ENCODE measurements at places on chromosomes 2 and 18.

DNA sequence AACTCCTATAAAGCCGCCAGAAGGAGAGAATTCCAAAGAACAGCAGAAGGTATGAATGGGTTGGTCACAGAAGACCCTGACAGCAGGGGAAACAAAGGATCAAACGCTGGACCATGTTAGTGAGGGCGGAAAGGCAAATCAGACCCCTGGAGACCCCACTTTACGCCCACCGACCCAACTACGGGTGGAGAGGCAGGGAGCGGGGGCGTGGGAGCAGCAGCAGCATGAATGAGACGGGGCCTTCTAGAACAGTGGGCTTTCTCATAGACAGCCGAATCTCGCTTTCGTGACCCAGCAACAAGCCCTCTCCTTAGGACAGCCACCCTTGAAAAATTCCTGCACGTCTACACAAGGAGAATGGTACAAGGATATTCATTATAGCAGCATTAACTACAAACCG lies 191.0 kb downstream of the HDAC4 start:
- DNase-seq, result no peak

DNA sequence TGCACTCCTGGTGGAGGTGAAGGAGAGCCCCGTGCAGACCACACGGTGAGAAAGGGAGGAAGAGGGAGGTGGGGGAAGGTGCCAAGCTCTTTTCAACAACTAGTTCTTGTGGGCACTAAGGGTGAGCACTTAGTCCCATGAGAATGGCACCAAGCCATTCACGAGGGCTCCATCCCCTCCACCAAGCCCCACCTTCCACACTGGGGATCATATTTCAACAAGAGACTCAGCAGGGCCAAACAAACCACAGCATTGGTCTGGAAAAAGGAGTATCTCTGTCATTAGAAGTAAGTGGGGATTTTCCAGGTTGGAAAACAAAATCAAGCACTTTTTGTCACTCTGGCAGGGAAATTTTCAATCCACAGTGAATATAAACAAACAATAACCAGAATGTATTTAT lies 38.4 kb downstream of the ZAP70 start:
- DNase-seq, result no peak

GRCh38 chr2:170359466-170359865 lies 181.5 kb downstream of the MYO3B start:
- DNase-seq, result peak; percentile 91

- DNase-seq, result no peak
These were observed 286.9 kb downstream of the INSIG2 start for GRCh38 chr2:118374974-118375755.

- DNase-seq, result no peak
These were observed 69.4 kb upstream of the UBE2E3 start for GRCh38 chr2:180910831-180911665.

DNA sequence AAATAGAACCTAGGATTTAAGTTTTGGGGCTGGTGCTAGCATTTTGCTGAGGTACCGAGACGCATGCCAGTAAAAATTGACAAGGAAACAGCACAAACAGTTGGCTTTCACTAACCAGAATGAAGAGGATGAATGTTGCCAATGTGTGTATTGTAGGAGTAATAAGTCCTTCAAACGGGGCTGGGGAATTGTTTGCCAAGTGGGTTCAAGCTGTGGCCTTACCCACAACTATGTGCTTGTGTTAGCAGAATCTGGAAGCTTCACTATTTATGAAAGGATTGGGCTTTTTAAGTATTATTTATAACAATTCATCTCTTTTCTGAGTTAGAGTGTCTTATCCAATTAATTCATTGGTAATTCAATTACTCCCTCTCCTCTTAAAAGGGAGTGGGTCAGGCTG lies 15.0 kb upstream of the KIF5C start:
- DNase-seq, result no peak

- DNase-seq, result no peak
These were observed 87.9 kb downstream of the IRS1 start for GRCh38 chr2:226711606-226712296.

- DNase-seq, result no peak
These were observed 126.6 kb upstream of the PPP1CB start for GRCh38 chr2:28624793-28625701.

DNA sequence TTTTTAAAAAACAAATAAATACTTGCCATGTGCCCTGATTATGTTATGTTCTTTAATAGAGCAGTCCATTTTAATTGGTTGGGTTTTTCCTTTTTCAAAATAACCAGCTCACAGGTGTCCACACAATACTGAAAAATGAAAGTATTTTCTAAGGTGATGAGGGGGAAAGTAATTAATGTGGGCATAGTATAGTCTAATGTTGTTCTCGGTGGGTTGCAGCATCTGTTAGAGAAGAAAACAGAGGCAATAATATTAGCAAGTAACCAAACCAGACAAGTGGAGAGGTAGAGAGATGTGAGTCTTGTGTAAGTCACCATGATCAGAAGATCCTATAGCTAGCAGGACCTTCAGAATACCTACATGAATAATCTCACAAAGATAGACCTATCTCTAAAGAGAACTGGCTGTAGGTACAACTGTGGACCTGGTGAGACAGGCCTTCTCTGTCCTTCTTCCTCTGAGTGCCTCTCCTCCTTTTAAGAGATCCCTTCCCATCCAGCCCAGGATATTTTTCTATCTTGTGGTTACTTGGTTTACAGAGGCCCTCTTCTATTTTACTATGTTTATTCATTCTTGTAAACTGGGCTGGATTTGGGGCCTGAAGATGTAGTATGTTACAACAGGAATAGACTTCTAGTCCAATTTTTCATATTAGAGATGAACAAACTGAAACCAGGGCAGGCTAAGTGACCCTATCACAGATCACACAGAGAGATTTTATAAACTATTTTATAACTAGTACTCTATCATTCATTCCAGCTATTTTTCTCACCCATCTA lies 67.1 kb upstream of the MSTN start:
- DNase-seq, result no peak

GRCh38 chr2:69811591-69811990 lies 17.9 kb upstream of the GMCL1 start:
- DNase-seq, result no peak

- no peak for DNase-seq
These were observed 419.9 kb downstream of the NBAS start for GRCh38 chr2:15141211-15141610.

- DNase-seq, result no peak
These were observed 544.0 kb upstream of the FAM98A start for GRCh38 chr2:34143149-34143548.

DNA sequence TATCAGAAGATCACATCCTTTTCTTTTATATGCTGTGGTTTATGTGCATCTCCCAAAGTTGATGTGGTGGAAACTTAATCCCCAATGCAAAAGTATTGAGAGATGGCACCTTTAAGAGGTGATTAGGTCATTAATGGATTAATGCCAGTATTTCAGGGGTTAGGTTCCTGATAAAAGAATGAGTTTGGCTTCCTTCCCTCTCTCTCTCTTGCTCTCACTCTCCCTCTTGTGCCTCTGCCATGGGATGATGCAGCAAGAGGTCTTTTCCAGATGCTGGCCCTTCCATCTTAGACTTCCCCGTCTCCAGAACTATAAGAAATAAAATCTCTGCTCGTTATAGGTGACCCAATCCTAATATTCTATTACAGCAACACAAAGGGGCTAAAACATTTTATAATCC lies 85.0 kb downstream of the TTC27 start:
- DNase-seq, result no peak

DNA sequence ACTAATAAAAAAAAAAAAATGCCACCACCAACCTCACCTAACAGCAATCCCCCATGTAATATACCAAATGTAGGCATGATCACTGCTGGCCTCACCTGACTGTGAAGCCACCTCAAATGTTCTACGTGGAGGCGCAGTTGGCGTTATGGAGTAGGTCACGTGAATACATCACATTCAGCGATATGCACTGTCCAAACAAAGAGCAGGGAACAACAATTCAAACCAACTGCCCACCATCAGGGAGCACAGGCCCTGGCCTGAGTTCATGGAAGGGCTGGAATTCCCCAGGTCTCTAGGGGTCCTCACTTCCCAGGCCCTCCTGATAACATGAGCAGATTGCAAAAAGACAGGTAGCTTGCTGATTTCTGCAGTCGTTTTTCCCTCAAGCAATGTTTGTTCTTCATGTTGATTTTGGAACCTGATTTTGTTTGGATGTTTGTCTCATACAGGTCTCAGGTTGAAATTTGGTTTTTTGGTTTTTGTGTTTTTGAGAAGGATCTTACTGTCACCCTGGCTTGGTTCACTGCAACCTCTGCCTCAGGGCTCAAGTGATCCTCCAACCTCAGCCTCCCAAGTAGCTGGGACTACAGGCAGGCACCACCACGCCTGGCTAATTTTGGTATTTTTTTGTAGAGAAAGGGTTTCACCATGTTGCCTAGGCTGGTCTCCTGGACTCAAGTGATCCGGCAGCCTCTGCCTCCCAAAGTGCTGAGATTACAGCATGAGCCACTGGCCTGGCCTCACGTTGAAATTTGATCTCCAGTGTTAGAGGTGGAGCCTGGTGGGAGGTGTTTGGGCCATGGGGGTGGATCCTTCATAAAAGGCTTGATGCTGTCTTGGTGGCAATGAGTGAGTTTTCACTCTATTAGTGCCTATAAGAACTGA lies 15.5 kb downstream of the TBC1D8 start:
- no peak for DNase-seq

DNA sequence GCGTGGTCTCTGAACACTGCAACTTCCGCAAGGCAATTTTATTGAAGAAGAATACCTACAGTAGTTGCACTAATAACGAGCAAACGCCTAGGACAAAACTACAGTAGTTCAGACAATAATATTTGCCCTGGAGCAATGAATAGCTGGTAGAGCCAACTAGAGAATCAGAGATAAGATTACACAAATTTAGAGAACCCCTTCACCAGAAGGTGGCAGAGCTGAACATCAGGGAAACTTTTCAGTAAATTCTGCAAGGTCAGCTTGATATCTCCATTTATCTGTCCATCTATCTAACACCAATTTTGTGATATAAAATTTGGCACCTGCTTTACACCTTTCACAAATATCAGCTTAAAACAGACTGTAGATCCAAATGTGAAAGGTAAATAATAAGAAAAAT lies 43.8 kb downstream of the CDH19 start:
- DNase-seq, result peak; percentile 62

GRCh38 chr2:201882353-201883090 lies 76.2 kb downstream of the CDK15 start:
- peak; percentile 30 for DNase-seq

GRCh38 chr2:17646081-17646554 lies 105.6 kb downstream of the VSNL1 start:
- peak; percentile 67 for DNase-seq

- DNase-seq, result no peak
These were observed 285.3 kb upstream of the CCDC68 start for GRCh38 chr18:55244546-55244945.

DNA sequence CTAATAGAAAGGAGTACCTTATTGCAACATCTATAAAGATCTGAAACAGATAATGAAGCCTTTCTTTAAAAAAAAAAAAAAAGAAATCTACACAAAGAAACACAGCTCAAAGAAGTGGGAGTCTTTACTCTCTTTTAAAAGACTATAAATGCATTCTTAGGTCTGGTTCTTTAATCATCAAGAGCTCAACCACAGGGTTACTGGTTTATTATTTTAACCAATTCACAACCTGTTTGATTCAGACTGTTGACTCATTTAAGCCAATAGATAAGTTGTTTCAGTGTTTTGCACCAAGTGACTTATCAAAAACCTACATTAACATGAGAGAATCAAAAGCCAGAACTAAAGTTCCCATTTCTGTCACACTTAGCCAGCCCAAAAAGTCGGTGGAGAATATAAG lies 93.1 kb downstream of the TCF4 start:
- no peak for DNase-seq

- peak; percentile 12 for DNase-seq
These were observed 26.6 kb upstream of the NOTO start for GRCh38 chr2:73175663-73176204.

DNA sequence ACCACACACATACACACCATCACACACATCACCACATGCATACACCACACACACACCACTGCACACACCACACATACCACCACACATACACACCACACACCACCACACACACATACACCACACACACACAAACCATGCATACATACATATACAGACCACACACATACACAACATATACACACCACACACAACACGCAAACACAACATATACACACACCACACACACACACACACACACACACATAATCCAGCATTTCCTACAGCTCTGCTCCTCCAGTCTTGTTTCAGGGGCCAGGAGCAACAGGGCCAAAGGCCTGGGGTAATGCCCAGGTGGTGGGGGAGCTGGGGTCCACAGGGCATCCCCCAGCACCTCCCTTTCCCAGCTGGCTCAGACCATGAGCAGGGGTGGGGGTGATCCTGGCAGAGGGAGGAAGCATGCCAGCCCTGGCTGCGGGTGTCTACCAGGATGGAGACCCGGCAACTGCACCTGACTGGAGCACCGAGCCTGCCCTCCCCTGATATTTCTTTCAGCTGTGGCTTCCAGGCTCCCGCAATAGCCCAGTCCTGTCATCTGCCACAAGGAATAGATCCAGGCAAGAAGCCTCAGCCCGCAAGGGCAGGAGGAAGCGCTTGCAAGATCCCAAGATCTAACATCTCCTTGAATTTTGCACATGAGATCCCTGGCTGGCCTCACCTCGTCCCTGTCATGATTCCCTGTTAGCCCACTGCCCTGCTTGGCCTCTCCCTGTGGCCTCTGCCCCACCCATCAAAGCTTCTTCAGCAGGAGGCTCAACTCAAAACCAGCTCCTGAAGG lies 196.9 kb downstream of the TNS1 start:
- DNase-seq, result no peak

DNA sequence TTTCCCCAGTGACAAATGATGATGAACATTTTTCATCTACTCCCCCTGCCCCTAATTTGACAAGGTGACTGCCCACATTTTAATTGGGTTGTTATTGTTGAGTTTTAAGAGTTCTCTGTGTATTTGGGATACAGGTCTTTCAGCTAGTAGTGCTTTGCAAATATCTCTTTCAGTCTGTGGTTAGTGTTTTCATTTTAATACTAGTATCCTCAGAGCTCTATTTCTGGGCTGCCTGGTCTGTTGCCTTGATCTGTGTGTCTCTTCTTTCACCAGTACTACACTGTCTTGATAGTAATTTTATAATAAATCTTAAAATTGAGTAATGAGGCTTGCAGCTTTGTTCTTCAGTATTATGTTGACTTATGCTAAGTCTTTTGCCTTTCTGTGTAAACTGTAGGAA lies 19.7 kb downstream of the EIF5B start:
- no peak for DNase-seq

- DNase-seq, result no peak
These were observed 1.9 kb upstream of the HOXD11 start for GRCh38 chr2:176105078-176105729.

GRCh38 chr2:233404222-233404621 lies 49.9 kb downstream of the DGKD start:
- no peak for DNase-seq

DNA sequence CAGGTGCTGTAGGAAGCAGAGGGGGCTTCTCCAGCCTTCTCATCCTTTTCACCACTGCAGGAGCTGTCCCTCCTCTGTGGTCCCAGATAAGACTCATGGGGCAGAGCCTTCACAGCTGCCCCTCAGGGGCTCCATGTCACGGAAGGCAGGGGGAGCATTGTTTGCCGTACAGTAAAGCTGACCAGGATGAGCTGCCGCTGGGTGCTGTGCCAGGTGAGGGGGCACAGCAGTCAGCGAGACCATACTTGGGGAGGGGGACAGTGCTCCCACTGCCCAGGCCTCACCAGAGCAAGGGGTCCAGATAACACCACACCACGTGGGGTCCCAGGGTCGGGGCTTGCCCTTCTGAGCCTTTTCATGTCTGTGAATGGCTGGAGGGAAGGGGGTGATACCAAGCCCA lies 46.3 kb downstream of the PLEKHB2 start:
- DNase-seq, result no peak

- no peak for DNase-seq
These were observed 370.6 kb downstream of the HRH4 start for GRCh38 chr18:24831081-24831480.

- peak; percentile 46 for DNase-seq
These were observed 5.5 kb downstream of the SLC11A1 start for GRCh38 chr2:218387369-218388194.
